ENCODE measurements at places on chromosomes 13 and 19.

GRCh38 chr13:66102864-66103263 is 1127.3 kb downstream of the PCDH9 start:
- no peak for DNase-seq

- no peak for DNase-seq
Observed at GRCh38 chr19:52200044-52200443, 10.2 kb downstream of the PPP2R1A start.

GRCh38 chr13:114097212-114097892 is 35.1 kb downstream of the RASA3 start:
- DNase-seq: no peak

DNA sequence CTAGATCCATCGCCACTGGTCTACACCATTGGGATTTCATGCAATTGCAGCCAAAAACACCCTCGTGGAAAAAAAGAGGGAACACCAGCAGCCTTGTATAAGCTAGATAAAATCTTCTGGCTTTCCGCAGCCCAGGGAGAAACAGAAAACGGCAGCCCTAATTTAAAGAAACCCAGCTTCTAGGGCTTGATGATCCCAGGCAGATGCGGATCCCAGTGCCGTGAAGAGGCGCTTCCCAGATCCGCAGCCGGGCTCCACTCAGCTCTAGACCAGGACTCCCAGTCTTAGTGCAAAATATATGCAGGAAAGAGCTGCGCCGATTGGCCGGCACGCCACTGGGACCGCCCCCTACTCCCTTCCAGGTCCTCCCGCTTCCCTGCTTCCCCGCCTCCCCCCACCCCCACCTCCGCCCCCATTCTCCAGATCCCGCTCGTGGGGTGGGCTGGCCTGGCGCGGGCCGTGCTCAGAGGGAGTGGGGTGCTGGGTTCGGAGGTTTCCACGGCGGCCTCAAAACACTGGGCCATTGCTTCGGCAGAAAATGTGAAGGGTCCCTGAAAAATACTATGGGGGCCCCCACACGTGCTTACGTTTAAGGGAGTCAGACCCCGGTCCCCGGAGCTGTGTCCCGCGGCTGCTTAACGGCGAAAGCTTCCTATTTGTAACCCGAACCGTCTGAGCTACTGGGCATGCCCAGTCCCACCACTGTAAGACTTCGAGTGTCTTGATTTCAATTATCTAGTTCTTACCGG is 63.1 kb downstream of the SERP2 start:
- peak; percentile 92 for DNase-seq

DNA sequence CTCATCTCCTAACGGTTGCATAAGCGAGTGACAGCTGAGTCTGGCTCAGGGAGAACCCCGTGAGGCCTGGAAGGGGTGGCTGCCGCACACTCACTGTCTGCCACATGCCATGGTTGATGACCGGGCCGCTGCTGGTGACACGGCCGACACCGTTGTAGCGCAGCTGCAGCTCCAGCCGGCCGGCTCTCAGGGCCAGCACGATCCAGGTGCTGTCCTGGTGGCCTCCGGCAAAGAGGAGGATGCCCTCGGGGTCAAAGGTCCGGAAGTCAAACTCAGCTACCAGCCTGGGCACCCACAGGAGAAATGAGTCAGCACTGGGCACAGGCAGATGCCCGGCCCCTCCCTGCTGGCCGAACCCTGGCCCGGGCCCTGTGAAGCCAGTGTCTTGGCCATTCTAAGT is 31.7 kb downstream of the GAS6 start:
- DNase-seq: no peak

GRCh38 chr13:43227721-43228120 is 204.3 kb downstream of the DNAJC15 start:
- DNase-seq: no peak

DNA sequence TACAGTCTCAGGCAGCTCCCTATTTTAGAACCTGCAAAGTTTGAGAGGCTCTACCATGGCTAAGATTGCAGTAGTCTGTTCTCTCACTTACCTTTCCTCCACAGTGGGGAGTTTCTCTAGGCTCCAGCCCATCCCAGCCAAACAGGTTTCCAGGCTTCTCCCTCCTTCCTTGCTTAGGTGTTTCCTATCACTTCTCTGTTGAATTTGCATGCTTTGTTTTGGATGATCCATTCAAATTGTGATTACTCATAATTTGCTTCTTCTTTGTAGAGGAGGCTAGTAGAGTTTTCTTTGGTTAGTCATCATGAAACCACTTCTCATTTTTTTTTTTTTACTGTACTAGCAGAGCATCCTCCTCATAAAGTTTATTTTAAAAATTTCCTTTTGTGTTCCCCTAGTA is 1242.2 kb upstream of the MIR17HG start:
- DNase-seq: no peak

- no peak for DNase-seq
Observed at GRCh38 chr13:75579529-75579928, 29.9 kb downstream of the UCHL3 start.

DNA sequence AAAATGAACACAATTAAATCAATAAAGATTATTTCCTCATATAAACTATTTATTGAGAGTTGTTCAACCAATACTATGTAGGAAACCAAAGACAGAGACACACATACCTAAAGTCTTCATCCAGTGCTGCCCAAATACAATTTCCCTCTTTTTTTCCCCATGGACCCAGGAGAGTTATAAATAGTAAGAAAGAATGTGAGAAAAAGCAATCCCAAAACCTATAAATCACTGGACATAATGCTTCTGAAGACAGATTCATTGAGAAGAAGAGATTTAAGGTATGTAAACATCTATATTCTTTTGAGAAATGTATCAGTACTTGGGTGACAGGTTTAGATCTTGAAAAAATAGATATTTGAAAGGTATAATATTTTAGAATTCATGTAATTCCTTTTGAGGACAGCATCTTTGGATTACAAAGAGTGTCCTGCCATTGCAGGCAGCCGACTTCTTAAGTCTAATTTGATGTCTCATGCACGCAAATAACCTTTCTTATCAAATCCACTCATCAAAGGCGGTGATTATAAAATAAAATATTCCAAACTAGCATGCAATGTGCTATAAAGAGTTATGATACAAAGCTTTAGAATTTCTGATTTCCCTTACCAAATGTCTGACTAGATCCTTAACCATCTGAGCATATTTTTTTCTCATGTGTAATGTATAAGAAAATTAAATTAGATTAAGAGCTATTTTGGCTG is 739.4 kb downstream of the LIG4 start:
- DNase-seq: no peak

DNA sequence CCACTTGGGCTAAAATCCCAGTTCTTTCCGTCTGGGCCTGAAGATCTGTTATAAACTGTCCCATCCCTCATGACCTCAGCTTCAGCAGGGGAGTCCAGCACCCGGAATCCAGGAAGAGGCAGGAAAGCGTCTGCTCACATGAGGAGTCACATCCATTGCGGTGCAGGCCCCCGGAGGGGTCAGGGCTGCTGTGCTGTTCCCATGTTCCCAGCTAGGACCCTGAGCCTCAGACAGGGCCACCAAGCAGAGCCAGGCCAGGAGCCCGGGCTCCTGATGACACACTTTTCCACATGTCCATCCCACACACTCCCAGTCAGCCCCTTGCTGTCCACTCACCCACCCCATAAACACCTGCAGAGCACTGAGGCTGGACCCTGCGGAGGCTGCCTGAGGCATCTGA is 45.3 kb upstream of the VSTM2B start:
- DNase-seq: no peak

DNA sequence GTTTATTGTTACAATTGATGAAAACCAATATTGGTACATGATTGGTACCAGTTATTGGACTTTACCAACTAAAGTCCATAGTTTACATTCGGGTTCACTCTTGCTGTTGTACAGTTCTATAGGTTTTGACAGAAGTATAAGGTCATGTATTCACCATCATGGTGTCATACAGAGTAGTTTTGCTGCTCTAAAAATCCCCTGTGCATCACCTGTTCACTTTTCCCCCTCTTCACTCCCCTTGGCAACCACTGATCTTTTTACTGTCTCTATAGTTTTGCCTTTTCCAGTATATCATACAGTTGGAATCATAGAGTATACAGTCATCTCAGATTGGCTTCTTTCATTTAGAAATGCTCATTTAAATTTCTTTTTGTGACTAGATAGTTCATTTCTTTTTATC is 51.2 kb upstream of the MED4 start:
- DNase-seq: no peak
